ENCODE measurements at places on chromosomes 1 and 21.

GRCh38 chr1:228976316-228976715, 241.0 kb downstream of the RHOU start:
- no peak for DNase-seq

GRCh38 chr1:28136169-28136921, 40.1 kb downstream of the PTAFR start:
- DNase-seq = no peak

GRCh38 chr1:88801575-88802208, 89.7 kb downstream of the GTF2B start:
- DNase-seq = no peak

- DNase-seq = no peak
Measured at GRCh38 chr21:37230632-37231248, 36.4 kb downstream of the VPS26C start.

- DNase-seq = no peak
Measured at GRCh38 chr1:240086726-240087125, 5.0 kb upstream of the FMN2 start.

GRCh38 chr1:186187601-186188000, 187.5 kb downstream of the TPR start:
- DNase-seq = no peak

DNA sequence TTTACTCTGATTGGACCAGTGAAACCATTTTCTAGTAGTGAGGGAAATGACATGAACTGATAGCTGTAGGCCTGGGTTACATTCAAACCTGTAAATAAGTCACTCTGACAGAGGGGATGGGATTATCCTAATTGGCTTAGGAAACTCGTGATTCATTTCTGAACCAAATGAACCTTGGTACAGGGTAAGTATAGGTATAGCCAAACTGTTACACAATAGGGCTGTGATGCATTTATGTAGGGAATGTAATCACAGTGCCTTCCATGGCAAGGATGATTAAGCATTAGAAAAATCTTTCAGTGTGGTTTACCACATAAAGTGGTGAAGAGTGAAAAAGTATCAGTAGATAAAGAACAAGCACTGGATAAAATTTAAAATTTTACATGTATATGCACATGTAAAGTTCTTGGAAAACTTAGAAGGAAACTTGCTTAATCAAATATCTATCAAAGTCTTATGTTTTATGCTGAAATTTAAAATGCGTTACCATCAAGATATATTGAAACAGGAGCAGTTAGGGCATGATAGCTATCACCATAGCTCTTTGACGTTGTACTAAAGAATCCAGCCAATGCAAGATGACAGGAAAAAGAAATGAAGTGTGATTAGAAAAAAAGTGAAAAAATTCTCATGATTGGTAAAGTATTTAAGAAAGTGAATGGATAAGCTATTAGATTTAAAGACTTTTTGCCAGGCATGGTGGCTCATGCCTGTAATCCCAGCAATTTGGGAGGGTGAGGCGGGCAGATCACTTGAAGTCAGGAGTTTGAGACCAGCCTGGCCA, 63.0 kb downstream of the RABGAP1L start:
- DNase-seq = no peak

DNA sequence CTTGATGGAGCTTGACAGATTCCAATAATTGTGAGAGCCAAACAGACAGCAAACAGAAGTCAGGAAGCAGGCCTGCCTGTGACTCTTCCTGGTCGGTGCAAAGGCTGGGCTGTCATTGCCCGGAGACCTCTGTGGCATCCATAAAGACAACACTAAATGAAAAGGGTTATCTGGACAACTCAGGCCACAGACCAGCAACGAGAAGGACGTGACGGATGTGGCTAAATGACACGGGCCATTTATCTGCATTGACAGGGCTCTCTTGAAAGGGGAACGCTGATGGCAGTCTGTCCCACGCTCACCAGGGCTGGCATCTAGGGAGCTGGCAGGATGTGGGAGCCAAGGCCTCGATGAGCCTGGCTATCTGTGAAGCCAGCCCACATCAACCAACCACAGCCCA, 35.0 kb downstream of the HMGB4 start:
- DNase-seq = no peak

GRCh38 chr1:17661546-17662157, 93.5 kb upstream of the ACTL8 start:
- DNase-seq = peak; percentile 25

DNA sequence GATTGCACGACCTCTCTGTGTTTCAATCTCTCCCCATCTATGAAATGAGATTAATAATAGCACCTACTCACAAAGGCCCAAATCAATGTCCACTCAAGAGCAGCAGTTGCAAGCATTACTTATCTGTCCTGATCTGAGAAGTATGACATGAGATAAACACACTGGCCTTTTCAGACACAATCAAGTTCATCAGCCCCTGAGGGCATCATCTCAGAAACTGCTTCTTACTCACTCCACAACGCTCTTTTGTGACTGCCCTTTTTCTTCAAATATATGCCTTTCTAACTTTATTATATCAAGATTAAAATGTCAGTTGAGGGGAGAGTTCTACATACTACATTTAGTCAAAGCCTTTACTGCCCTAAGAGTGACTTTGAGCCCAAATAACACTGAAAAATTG, 371.9 kb upstream of the SPAG17 start:
- DNase-seq = no peak

- DNase-seq = no peak
Measured at GRCh38 chr1:31112266-31112935, 46.9 kb upstream of the PUM1 start.

GRCh38 chr21:26177746-26178426, 7.3 kb upstream of the APP start:
- DNase-seq = no peak

DNA sequence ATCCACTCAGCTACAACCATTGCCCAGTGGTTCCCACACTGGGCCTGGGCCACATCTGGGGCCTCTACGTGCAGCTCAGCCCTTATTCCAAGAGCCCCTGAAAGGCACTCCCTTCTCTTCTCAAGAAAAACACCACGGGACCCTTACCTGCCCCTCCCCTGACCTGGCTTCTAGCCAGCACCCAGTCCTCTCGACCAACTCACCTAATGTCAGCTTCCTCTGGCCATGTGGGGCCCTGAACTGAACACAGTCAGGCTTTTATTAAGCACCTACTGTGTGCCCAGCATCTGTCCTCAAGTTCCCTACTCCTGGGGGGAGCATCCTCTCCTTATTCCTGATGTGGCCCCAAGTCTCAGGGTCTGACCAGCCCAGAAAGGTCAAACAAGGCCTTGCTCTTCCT, 208.4 kb downstream of the MATN1 start:
- DNase-seq = no peak

GRCh38 chr1:37741662-37742061, 23.3 kb downstream of the EPHA10 start:
- DNase-seq = no peak

DNA sequence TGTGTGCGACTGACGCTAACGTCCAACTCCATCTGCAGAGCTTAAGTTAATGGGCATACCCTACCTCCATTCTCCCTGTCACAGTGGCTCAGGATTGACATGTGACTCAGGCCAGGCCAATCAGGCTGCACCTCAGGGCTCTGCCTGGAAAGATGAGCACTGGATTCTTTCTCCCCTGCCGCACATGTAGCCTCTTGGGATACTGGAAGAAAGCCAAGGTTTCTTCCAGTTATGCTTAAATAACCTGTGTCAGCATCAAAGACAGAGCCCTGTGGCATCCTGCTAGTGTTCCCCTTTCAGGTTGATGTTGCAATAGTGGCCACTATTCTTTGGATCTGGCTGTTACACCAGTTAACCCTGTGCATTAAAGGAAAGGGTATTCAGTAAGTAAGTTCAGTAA, 55.0 kb upstream of the SYT6 start:
- peak; percentile 38 for DNase-seq

DNA sequence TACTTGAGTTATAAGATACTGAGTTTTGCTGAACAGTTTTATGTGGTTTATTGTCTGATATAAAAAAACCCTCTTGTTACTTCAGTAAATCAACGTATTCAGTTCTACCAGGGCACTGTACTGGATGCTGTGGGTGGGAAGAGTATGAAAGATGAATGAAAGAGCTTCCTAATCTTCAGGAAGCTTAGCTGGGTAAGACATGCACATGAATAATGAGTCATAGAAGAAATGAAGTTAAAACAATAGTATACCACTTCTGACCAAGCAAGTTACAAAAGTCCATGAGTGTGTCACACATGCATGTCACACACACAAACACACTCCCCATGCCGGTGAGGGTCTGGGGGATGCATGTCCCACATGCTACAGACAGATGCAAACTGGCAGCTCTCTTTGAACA, 105.9 kb downstream of the SIPA1L2 start:
- no peak for DNase-seq

GRCh38 chr21:32083197-32083596, 195.7 kb downstream of the MIS18A start:
- DNase-seq = peak; percentile 82

Data from NCI-H1105 treated with DMSO at 0.1 percent for 48 hours (cell line).